ENCODE measurements at places on chromosomes 5 and 9.

- no peak for DNase-seq
These were observed 1.4 kb downstream of the CEP120 start for GRCh38 chr5:123421773-123422172.

DNA sequence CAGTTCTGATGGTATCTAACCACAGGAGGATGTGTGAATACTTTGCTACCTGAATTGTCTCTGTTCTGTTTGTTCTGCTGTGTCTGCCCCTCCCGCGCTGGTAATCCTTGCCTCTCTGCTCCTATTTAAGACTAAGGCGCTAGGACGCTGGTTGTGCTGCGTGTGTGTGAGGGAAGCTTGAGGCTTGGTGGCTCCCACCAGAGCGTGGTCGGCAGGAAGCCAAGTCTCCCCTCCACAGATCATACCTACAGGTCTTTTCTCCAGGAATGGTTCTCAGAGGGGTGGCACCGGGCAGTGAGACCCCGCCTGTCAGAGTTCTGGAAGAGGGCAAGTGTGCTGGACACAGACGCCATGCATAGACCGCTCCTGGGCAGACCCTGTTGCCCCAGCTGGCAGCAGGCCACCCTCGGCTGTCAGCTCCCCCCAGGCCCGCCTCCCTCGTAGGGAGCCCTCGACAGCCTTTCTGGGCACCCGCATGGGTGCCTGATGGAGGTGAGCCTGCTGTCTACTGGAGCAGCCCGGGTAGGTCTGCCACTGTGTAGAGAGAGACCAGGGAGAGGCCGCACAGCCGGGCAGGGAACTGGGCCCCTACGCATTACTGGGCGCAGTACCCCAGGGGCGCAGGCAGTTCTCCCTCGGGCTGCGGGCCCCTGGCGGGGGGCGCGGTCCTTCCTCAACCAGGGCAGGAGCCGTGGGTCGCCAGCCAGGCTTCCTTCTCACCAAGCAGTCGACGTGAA, 53.4 kb upstream of the ROR2 start:
- no peak for DNase-seq

DNA sequence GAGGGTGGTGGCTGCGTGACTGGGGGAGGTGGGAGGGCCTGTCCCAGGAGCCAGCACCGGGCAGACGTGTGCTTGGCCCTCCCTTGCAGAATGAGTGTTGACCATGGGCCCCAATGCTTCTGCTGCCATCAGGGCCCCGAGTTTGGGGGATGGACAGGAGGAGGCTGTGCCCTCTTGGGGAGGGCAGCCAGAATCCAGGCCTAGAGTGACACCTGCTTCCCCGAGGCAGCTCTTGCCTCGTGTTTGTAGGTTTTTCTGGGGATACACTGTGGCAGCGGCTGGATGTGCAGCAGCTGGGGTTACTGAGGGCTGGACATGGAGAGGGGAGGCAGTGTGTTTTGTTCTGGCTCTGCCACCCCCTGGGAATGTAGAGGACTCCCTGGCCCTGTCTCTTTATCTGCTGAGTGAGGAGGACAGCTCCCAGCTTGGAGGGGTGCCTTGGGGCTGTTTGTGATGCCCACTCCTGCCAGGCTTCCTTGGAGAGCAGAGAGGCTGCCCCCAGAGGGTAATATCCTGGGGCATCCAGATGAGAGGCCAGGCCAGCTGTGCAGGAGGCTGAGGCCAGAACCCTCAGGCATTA, 22.7 kb downstream of the WNK2 start:
- DNase-seq, result no peak

DNA sequence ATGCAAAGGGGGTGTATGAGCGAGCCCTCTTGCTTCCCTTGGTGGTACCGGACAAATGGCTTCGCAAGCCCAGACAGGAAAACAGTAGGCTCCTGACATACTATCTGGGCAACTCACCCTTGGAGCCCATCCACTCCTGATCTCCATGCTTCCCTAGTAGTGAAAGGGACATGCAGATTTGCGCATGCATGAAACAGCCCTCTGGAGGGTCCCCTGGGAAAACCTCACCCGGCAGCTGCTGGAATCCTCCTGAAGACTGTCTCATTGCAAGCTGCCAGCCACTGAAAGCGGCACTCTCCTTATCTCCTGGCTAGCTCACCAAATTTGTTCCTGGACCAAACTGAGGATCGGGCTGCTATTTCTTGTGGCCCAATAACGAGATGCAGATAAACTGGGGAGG, 10.2 kb downstream of the ZNF169 start:
- DNase-seq, result peak; percentile 18

GRCh38 chr5:135308752-135309151, 90.3 kb downstream of the MACROH2A1 start:
- DNase-seq, result peak; percentile 91

DNA sequence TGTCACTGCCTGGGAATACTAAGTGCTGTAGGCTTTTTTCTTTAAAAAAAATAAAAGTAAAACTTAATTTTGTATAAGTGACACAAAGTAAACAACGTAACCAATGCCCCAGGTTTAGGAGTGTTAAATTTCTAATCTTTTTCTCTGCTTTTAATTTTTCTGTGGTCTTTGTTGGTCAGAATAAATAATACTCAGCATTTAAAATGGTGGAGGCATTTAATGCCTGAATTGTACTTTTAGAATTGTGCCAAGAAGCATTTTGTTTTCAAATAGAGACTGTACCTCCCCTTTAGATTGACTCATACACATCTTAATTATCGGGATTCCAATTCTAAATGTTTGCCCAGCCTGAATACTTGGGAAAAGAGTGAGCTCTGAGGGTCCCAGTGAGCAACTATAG, 1.6 kb downstream of the DMXL1 start:
- DNase-seq, result no peak

DNA sequence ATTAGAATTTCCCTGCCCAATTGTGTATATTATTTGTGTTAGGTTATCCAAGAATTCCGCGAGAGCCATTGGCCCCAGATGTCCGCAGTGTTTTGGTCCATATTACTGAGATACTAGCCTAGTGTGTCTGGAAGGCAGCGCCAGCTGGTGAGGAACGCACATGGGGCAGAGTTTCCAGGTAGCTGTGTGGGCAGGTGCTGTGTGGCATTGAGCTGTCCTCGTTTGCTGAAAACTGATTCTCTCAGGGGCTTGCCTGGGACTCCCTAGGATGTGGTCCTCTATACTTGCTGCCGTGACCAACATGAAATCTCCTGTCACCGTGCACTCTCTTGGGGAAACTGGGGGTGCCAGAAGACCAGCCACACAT, 288.7 kb downstream of the FANCC start:
- DNase-seq, result no peak

DNA sequence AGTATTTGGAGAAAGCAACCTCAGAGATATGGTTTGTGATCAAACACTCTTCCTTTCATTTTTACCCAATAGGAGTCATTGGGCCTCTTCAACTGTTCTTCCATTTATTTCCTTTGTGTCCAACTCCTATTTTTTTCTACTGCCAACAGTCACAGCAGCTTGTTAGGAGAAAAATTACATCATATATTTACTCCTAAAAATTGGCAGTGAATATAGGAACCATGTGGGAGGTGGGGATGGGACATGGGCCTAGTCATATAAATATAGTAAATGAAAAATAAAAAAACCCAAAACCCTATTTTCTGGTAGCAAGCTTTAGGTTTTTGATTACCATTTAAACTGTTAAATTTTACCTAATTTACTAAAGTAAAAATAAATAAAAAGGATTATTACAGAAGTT, 134.9 kb upstream of the MPDZ start:
- DNase-seq, result no peak

- DNase-seq, result no peak
These were observed 597.0 kb downstream of the CHSY3 start for GRCh38 chr5:130501151-130501865.

GRCh38 chr9:133943036-133943780, 48.9 kb downstream of the VAV2 start:
- no peak for DNase-seq

DNA sequence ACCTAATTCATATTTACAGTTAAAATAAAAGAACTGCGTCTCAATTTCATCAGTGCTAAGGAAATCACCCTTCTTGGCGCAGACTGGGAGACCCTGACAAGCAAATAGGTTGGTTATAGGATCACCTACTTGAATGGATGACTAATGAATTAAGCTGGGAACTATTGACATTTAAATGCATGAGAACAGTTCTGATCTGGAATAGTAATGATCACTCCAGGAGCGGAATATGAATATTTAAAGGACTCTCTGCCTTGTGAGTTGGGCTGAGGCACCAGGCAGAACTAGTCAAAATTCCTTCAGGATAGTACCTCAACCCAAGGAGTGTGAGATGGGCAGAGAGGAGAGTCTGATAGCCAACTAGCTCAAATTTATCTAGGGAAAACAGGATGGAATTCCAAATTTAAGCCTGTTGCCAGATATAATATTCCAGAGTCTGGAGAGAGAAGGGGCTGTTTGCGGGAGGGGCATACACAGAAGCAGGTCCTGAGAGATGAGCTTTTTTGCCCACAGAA, 364.4 kb downstream of the CSNK1G3 start:
- no peak for DNase-seq

DNA sequence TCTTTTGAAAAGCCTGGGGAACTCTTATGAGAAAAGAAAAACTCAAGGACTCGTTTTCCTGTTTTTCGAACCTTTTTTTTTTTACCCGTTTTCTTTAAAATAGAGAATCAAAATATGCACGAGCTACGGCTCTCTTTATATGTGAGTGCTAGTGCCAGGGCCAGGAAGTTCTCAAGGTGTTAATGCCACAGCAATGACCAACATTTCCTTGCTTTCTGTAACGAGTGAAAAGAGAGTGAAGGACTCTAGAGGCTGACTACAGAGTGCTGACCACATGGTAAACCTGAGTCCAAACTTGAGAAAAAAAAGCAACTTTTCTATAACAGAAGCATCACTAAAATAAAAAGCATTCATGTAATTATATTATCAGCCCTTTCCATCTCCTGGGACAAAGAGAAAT, 102.2 kb upstream of the SLC28A3 start:
- no peak for DNase-seq

DNA sequence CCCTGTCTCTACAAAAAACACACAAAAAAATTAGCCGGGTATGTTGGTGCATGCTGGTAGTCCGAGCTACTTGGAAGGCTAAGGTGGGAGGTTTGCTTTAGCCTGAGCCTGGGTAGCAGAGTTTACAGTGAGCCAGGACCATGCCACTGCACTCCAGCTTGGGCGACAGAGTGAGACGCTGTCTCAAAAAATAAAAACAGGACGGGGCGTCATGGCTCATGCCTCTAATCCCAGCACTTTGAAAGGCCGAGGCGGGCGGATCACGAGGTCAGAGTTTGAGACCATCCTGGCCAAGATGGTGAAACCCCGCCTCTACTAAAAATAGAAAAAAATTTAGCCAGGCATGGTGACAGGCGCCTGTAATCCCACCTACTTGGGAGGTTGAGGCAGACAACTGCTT, 40.3 kb downstream of the UBE2D2 start:
- DNase-seq, result no peak

DNA sequence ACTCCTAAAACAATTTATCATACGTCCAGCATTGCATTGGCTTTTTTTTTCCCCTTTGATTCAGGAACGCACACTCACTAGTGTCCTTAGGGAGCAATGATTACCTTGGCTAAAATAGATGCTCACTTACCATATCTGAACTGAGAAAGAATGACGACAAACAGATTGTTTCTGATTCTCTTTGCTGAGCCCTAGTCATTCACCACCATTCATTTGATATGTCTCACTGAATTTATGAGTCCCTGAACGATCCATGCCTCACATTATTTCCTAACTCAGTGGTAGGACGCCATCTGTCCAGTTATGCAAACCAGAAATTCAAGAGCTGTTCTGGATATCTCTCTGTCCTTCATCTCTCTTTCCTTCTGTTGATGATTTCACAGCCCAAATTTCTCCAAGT, 39.3 kb upstream of the DAB2 start:
- DNase-seq, result no peak

GRCh38 chr5:139759219-139759721, 36.3 kb upstream of the PSD2 start:
- no peak for DNase-seq

DNA sequence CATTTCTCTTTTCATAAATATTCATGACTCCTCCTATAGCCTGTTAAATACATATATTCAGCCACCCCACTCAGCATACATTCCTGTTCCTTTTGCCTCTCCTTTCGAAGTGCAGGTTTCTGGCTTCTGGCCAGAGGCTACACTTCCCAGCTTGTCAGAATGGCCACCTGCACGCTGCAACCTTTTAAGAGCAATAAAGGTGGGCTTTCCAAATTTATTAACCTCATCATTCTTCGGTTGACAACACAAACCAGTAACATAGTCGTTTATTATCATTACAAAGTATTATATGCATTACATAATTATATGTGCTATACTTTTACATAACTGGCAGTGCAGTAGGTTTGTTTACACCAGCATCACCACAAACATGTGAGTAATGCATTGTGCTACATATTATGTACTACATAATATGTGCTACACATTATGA, 16.5 kb upstream of the TMEM171 start:
- DNase-seq, result no peak

- DNase-seq, result no peak
These were observed 5.2 kb downstream of the IER5L start for GRCh38 chr9:129172816-129173215.

DNA sequence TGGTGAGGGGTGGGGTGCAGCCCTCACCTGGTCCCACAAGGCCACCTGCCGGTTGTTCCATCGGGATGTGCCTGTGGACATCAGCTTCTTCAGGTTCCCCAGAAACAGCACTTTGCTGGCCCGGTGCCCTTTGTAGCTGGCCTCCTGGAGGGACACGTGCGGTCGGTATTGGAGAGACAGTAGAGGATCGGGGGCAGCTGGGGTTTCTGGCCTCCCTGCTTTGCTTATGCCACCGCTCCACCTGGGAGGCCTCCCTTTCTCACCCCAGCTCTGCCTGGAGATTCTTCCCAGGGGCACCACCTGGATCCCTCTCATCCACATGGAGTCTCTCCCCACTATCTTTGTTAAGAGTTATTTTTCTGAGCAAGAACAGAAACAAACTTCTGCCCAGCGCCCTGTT, 13.1 kb upstream of the TRIM14 start:
- no peak for DNase-seq

GRCh38 chr5:178625679-178626483, 969 bp downstream of the CLK4 start:
- DNase-seq, result peak; percentile 7

DNA sequence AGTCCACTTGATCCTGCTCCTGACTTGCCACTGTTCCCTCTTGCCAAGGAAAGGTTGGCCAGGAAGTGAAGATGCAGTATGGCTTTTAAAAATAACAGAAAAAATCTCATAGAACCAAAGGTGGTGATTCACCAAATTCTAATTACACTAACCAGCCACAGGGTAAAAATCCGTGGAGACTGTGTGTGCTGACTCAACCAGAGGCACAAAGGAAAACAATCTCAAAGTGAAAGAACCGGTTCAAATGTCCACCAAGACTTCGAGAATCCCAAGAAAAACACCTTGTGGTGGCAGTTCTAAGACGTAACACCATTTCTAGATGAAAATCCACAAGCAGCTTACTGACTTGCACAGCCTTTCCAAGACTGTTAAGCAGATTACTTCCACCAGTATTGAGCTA, 279.1 kb downstream of the TLE1 start:
- DNase-seq, result no peak

DNA sequence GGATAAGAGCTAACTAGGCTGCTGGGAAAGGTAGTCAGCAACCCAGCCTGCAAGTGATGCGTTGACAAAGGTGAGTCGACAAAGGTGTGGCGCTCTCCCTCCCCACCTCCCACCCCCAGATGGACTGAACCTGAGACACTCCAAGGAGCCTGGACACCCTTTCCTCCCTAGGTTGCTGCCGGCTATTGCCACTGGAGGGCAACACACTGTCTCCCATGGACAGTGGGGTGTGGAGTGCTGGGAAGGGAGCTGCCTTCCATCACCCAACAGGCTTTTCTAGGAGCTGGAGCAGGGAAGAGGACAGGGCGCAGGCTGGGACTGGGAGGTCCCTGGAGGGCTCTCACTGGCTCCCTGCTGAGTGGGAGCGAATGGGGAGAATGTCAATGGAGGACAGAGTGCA, 75.4 kb upstream of the ARAP3 start:
- DNase-seq, result peak; percentile 63

All from Caco-2 (cell line).